ENCODE measurements at places on chromosomes 6 and 20.

GRCh38 chr6:167235005-167235404 lies 56.1 kb upstream of the UNC93A start:
- DNase-seq, result no peak

DNA sequence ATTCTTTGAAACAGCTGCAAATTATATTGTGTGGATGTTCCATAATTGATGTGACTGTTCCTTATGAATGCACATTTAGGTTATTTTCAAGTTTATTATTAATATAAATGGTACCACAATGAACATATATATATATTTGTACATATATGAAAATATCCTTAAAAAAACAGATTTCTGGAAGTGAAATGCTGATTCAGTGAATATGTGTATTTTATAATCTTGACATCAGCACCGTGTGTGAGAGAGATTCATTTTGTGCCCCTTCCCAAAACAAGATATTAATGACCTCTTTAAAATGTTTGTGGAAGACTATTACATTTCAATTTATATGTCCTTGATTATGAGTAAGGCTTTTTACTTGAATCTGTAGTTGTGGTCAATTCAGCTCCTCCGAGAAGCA lies 75.7 kb upstream of the PTPRT start:
- no peak for DNase-seq

- no peak for DNase-seq
These were observed 13.7 kb downstream of the BPIFA1 start for GRCh38 chr20:33249456-33249855.

DNA sequence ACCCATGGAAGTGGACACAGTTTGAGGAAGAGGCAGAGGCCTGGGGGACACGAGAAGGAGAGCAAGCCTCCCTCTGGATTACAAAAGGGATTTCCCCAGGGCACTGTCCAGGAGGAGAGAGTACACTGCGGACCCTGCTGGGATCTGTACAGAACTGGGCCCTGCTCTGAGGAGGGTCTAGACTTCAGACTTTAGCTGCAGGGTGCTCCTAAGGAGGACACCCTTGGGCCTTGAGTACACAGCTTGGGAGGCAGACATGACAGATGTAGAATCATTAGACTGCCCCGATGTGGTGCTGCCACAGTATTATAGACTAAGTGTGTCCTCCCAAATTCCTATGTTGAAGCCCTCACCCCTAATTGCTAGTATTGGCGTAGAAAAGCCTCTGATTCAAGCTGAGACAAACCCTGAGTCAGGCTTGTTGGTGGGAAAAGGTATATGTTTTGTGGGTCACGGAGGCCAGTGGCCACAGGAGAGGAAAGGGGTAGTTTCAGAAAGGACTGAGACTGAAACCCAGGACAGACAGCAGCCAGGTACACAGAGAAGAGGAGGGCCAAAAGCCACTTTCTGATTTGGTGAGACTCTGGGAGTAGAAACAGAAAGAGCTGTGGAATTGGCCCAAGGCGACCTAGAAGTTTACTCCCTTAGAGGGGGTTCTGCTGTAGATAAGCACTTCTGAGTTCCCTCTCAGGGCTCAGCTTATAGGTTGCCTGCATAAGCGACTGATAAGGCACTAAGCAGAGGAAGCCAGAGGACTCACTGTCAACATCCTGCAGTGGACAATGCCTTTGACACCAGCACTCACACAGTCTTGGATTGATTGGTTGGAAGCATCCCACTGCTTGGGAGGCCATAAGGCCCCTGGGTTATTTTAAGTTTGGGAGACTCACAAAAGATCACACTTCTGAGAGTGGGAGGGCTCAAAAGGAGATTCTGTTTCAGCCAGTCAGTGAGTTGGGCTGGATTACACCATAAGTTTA lies 16.5 kb upstream of the SH3BGRL2 start:
- DNase-seq, result no peak

GRCh38 chr6:152984513-152984872 lies 1.7 kb upstream of the FBXO5 start:
- no peak for DNase-seq

GRCh38 chr6:3516092-3516491 lies 59.2 kb upstream of the SLC22A23 start:
- DNase-seq, result no peak

GRCh38 chr6:91081452-91082067 lies 494.7 kb upstream of the MAP3K7 start:
- DNase-seq, result no peak

DNA sequence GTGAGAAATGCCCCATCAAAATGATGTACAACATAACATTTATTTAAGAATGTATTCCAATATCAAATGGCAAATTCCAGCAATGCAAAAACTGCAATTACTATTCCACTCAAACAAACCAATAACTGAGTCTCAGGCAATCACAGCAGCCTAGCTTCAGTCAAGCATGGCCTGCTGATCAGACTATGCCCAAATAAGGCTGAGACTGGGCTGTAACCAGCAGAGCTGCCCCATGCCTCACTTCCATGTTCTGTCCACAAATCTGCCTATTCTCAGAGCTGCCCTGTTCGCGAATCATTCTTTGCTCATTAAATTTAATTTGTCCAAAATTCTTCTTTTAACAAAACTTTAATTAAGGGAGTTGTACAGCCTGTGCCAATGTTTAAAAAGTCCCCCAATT lies 155.4 kb downstream of the FNDC1 start:
- no peak for DNase-seq

DNA sequence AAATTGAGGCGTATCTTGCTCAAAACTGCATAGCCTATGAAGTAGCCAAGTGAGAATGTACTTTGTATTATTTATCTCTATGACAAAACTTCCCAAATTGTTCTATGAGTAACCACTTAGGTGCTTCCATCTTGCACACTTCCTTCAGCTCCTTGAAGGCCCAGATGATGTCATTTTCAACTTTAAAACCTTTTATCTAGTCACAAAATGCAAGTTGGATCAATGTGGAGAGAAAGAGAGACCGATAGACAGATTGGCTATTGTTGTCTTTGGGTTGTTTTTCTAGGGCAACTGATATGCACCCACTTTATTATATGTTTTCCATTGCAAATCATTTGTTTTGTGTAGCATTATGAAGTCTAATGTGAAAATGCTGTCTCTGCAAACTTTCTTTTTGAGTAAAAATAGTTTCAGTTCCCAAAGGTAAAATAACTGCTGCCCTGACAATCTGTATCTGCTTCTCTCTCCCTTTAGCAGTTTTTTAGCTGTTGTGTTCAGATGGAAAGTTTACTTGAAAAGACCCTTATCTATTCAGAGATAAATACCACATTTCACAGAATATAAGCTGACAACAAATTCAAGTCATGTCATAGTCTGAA lies 73.7 kb upstream of the CITED2 start:
- no peak for DNase-seq

DNA sequence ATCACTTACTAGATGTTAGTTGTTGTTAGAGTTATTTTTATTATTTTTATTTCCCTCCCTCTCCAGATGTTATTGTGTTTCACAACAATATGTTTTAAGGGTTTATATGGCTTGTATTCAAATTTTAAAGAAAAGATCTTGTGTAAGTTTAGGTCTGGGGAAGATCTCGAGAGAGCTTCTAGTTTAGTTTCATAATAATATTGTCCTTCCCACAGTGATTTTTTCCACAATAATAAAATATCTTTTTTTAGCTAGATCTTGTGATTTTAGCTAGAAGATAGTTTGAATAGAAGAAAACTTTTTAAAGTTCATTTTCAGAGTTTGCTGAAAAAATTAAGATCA lies 55.0 kb downstream of the ADGRG6 start:
- no peak for DNase-seq

DNA sequence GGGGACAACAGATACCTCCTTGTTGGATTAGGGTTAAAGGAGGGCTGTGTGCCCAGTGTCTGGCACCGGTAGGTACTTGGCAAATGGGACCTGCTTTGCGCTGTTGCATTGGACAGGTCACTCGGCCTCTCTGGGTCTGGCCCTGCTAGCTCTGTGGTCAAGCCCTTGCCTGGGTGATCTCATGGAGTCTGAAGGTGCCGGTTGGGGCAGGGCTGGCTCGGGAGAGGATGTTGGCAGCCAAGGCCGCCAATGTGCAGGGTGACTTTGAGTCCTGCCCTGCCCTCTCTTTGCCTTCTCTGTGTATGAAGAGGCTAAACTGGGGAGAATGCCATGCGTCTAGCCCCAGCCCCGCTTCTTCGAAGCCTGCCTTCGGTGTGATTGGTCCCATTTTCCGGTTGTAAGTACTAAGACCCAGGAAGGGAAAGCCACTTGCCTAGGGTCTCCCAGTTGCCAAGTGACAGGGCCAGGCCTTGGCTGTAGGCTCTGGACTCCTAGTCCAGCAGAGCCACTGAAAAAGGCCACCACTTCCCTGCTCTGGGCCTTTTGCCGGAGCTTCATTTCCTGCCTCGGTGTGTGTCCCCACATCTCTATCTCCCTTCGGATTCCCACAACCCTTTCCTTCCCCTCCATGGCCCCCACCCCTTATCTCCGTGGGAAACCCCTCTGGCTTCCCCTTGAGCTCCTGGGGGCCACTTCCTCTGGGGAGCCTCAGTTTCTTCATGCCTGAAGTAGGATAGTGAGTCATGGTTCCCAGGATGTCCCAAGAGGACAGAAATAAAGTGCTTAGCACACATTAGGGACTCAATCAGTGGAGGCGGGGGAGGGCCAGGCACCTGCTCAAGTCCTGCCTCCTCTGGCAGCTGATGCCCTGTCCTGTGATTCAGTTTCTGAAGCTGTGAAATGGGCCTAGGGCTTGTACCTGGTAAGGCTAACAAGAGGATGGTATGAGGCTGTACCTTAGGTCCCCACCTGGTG lies 3.9 kb downstream of the SRC start:
- no peak for DNase-seq

DNA sequence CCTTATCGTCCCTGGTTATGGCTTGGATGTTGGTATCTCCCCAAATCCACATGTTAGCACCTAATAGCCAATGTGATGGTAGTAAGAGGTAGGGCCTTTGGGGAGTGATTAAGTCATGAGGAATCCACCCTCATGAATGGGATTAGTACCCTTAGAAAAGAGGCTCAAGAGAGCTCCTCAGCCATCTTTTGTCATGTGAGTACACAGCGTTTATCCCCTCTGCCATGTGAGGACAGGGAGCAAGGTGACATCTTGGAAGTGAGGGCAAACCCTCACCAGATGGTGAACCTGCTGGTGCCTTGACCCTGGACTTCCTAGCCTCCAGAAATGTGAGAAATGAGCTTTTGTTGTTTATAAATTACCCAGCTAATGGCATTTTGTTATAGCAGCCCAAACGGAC lies 16.1 kb upstream of the SIRPB2 start:
- no peak for DNase-seq
